ENCODE measurements at places on chromosomes 12 and 14.
A peak's percentile ranks its signal among the peaks of the same experiment; 100 is the strongest.

GRCh38 chr14:55628426-55628825 is 48.4 kb downstream of the KTN1 start:
- no peak for DNase-seq

DNA sequence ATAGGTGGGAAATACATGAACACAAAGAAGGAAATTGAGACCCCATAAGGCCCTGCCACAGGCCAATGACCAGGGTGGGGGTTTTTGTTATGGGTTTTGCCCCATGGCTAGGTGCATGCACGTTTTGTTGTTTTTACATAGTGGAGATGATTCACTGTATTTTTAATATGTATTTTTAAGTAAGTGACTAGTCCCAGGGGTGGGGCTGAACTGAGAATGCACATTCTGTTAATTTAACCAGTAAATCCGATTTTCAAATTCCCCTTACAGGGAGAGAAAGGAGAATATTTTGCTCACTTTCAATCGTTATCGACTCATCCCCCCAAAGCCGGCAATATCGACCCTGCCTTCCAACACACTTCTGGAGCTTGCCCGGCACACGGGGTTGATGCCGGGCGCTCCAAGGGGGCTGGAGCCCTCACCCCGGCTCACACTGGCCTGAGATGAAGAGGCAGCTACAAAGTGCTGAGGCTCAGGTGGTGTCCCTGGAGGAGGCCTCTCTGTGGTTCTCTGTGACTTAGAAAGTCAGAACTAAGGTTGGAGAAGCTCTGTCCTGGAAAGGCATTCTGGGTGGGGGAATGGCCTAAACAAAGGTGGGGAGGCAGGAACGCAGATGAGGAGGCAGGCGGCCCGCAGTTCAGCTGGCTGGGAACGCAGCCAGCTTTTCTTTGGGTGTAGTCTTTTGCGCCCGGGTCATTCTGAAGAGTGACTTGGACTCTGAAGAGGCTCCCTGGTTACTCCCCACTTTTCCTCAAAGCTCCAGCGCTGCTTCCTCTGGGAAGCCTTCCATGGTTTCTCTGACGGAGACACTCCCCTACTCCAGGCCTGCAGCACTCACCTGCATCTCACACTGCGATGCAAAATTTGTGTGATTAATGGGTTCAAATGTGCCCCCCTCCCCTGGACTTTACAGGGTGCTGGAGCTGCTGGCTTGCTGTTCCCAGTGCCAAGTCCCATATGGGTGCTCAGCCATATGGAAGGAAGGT is 50.7 kb upstream of the DLK1 start:
- no peak for DNase-seq

GRCh38 chr14:87688524-87688923 is 304.5 kb downstream of the GALC start:
- DNase-seq, result no peak

- DNase-seq, result no peak
Observed at GRCh38 chr12:32884962-32885361, 11.6 kb downstream of the PKP2 start.

GRCh38 chr12:7142056-7142644 is 12.0 kb downstream of the CLSTN3 start:
- DNase-seq, result peak; percentile 68

- DNase-seq, result no peak
Observed at GRCh38 chr14:59091976-59092375, 96.5 kb upstream of the DAAM1 start.

DNA sequence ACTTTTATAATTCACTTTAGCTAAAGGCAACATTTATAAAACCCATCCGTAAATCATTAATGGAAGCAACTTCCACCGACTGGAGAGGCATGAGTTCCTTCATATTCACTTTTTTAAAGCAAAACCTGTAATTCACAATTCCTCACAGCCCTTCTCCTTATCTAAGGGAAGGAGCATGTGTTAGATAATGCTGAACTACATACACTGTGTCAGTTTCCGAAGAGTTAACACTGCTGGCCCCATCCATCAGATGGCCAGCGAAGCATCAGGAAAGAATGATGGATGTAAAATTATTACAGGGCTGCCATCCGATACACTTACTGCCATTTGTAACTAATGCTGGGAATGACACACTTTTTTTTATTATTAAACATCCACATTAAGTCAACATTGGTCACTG is 392.8 kb downstream of the SOX5 start:
- no peak for DNase-seq

DNA sequence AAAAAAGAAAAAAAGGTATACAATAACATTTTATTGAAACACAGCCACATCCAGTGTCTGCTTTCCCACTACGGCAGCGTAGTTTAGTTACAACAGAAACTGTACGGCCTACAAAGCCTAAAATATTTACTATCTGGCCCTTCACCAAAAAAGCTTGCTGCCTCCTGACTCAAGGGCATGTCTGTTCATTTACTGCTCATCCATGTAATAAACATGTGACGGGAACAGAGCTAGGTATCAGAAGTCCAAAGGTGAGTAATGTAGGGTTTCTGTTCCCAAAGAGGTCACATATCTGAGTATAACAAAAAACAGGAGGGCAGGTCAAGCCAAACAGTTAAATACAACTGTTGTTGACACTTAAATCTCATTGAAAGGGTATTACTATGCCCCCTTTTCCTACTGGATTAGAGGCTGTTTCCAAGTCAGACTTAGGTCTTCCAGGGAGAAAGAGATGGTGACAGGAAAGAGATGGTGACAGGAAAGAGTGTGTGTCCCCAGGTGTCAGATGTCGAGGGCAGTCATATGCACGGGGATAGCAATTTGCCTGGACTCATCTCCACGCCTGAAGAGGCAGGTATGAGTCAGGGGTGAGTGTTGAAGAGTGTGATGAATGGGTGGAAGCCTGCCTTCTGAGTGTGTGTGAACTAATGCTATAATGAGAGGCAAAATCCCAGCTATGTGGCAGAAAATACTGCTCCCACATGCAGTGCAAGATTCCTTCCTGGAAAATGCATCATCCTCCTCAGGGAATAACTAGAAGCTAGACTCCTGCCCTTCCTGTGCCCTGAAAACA is 77.7 kb downstream of the MAP3K9 start:
- DNase-seq, result no peak

DNA sequence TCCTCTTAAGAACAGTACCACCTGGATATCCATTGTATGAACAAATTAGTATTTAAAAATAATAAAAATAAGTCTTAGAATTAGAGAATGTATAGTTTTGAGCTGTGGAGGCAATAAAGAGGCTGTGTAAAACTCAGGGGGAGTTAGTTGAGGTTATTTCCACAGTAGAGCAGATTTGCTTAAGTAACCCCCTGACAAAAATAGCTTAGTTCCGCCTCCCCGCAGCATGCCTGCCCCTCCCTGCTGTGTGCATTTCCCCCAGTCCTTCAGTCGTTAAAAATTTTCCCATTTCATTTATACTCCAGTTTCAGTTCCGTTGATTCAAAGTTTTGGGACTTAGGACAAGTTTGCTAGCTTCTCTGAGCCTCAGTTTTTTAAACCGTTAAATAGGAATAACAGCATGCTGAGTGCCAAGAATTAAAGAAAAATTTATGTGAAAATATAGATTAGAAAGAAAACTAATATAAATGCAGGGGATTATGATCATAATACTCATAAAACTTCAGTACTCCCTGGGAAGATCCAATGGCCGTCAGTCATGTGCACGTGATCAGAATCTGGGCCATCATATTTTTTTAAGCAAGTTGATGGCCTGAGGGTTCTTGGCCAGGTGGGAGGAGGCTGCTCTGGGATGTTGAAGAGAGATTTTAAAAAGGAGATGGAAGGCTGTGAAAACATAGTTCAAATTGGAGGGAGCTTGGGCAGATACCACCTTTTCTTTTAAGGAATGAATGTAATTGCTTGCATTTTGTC is 14.5 kb upstream of the SLC38A2 start:
- DNase-seq, result no peak

- no peak for DNase-seq
Observed at GRCh38 chr12:106170285-106170684, 31.5 kb upstream of the NUAK1 start.

DNA sequence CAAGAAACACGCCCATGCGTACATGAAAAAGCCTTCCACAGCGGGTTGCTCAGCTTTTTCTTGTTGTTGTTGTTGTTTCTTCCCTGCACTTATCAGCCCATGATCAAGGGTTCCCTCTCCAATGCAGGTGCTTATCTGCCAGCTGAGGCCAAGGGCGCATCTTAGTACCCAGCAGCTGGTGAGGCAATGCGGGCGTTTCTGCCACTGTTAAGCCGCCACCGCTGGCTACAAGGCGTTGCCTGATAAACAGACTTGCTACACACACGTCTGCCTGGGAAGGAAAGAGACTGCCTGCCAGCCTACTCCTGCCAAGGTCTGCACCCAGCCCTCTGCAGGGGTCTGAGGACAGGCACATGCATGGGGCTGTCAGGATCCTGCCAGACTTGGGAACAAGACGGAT is 345.9 kb downstream of the BCL11B start:
- no peak for DNase-seq

- DNase-seq, result peak; percentile 39
Observed at GRCh38 chr14:32044454-32044853, 32.6 kb upstream of the ARHGAP5 start.

DNA sequence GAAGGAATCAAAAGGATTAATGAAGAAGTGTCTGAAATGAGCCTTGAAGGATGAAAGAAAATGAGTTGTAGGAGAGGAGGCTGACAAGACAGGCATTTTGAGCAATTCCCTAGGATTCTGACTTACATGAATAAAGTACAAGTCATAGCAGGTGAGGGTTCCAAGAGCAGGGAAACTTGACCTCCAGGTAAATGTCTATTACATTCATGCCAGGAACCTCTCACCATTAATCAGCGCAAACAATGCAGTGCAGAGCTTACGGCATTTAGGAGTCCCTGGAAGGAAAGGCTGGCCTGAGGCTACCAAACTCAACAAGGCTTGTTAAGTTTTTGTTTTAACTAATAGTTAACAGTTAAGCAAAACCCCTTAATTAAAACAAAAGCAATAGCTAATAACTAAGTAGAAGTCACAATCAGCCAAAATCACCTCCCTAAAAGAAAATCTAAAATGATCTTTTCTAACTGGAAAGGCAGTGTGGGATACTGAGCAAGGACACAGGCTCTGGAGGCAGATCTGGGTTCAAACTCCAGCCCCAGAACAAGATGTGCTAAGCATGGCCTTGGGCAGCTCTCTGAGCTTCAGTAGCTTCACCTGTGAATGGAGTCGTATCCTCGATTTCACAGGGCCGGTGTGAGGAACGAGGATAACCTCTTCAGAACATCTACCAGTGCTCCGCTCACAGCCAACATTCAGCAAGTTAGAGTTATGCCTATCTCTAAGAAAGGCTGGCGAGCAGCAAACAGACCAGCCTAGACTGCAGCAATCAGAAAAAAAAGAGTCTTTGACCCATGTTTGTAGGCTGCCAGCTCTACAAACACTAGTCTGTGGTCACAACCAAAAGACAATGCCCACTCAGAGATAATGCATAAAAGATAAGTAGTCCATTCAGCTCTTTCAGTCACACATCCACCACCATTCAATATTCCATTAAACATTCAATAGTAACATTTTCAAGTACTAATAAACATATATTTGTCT is 16.9 kb downstream of the PPTC7 start:
- DNase-seq, result no peak

DNA sequence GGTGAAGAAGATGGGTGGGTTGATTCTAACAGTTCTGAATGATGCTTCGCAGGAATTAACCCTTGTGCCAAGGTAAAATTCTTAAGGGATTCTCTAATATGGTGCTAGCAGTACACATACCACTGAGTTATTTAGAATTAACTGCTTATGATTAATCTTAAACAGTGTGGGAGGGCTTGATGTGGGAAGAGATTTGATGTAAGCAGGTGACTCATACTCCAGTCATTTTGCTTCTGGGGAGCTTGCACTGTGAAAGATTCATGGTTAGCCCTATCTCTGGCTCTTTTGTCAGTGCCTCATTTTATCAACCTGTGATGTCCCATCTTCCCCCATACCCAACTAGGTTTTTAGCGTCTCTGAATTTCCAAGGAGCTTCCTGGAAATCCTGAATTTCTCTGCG is 83.8 kb downstream of the NRXN3 start:
- DNase-seq, result no peak

GRCh38 chr12:53924521-53925405 is 13.9 kb upstream of the HOXC13 start:
- no peak for DNase-seq

GRCh38 chr14:101235335-101236103 is 325.8 kb upstream of the DIO3 start:
- DNase-seq, result peak; percentile 91

GRCh38 chr14:27184427-27184826 is 586.6 kb upstream of the NOVA1 start:
- DNase-seq, result no peak

GRCh38 chr12:65948320-65949008 is 124.2 kb downstream of the HMGA2 start:
- DNase-seq, result peak; percentile 86

- peak; percentile 21 for DNase-seq
Observed at GRCh38 chr14:75249251-75249957, 29.2 kb upstream of the FOS start.

GRCh38 chr14:33598582-33598981 is 352.3 kb downstream of the EGLN3 start:
- DNase-seq, result no peak

GRCh38 chr12:66688846-66689439 is 10.1 kb upstream of the GRIP1 start:
- DNase-seq, result peak; percentile 80

- DNase-seq, result no peak
Observed at GRCh38 chr12:28699029-28699428, 450.0 kb upstream of the FAR2 start.

GRCh38 chr12:52789637-52790426 is 6.1 kb downstream of the KRT3 start:
- DNase-seq, result peak; percentile 35

DNA sequence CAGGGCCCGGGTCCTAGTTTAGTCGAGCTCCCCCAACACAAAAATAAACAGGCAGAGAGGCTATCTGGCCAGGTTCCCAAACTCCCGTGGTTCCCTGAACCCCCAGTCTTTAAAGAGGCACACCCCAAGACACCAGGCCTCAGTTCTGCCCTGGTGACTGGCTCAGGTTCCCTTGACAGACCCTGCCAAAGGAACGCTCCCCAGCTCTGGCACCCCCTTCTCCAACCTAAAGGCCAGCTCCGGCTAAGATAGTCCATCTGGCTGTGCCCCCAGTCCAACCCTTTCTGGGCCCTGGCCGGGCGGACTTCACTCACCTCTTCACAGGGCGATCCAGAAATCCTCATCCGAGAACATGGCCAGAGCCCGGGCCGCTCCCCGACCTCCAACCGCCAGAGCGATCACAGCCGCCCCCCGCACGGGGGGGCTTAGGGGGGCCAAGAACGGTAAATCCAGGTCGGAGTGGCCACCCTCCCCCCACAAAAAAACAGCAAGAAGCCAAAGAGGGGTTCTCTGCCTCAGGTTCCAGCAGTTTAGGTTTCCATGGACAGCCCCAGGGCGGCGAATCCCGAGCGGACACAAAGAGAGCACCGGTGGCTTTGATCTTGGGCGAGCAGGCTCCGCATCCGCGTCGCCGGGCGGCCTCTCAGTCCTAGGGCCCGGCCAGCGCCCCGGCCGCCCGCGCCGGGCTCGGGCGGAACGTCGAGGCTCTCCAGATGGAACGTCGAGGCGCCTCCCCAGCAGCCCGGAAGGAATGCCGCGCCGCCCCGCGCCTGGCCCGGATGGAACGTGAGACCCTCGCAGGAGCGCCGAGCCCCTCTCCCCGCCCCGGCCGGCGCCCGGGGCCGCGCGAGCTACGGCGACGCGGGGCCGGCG is 1.1 kb downstream of the KMT2D start:
- DNase-seq, result peak; percentile 13
